ENCODE measurements at places on chromosomes 12 and 14.

DNA sequence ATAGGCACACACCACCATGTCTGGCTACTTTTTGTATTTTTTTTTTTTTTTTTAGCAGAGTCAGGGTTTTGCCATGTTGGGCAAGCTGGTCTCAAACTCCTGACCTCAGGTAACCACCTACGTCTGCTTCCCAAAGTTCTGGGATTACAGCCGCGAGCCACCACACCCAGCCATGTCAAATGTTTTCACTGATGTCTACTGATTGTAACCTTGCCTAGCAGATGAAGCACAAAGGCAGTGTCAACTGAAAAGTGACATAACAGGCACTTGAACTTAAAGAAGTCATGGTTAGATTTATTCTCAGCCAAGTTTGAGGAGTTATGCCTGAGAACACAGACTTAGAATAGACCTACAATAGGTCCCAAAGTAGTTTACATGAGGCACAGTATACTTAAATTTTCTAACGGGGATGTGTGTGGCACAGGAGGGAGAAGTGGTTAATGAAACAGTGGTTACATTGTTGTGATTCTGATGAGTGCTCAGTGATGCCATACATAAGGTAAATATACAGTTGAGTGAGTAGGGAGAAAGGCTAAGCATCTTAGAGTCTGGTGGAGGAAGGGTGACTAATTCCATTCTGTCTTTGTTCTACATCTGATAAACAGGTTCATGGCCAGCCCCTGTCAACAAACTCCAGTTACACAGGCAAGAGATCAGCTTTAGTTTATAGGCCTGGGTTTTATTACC is 12.6 kb upstream of the RNASE4 start:
- no peak for DNase-seq

DNA sequence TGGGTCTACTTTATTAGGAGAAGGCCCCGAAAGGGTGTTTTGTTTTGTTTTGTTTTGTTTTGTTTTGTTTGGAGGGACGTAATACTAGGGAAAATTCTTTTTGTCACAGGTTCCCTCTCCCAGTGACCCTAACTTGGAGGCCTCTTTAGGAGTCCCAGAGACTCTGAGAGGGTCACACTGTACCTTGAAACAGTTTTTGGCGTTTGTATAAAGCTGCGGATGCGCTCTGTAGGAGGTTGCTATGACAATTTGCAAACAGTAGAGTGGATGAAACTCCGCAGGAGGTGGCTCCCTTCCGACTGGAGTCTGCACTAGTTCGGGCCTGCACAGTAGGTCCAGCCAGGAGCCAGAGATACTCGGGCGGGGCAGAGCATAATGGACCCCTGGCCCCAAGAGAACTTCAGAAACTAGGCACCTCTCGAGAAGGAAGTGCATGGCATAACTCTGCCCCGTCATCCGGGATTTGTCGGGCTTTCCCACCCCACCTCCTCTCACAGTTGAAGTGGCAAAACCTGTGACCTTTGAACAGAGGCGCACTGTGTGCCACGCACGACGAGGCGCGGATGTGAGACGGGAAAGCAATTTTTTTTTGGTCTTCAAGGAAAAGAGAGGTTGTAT is 1.3 kb upstream of the DYRK2 start:
- no peak for DNase-seq

DNA sequence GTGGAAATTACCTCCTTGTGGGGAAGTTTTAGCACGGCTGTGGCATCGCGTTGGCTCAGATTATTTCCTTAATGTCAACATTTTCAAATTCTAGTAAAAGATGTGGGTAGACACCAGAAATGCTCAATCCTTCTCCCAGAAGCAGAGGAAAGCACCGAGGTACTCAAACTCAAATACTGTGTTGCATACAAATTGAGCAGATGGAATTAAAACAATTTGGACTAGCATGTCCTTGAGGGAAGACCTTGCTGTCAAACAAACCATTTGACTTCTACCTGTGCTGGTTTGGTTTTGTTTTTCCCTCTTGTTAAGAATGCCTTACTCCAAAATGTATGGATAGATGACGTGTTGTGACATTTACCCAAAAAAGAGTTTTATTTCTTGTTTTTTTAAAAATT is 136.4 kb downstream of the CNTN1 start:
- no peak for DNase-seq

DNA sequence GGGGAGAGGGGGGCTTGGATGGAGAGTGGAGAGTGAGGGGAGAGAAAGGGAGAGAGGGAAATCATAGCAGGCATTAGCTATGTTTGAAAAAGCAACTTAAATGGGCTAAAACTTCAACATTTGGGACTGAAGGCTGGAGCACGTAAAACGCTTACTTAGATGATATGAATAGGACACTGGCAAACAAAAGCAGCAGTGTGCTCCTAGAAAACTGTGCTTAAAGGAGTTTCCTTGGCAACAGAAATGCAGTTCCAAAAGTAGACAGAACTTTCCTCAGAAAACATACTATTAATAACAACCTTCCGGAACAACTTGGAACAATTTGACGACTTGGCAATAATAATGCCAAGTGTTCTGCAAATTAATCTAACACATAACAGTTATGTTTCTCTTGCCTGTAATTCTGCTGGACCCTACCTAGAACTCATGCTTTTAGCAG is 235.5 kb upstream of the NPAS3 start:
- DNase-seq: no peak

DNA sequence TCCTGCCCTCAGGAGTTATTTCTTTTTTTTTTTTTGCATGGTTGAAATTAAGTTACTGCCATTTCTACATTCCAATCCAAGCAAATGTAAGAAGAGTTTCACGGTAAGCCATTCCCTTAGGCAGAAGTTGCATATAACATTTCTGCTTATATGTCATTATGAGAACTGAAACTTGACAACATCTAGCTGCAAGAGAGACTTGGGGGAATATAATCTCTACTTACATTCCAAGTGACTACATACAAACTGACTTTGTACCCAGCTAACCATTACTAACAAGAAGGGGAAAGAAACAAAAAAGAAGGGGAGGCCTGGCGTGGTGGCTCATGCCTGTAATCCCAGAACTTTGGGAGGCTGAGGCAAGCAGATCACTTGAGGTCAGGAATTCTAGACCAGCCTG is 7.3 kb upstream of the RESF1 start:
- DNase-seq: no peak

GRCh38 chr14:105090493-105091053 is 25.3 kb upstream of the GPR132 start:
- DNase-seq: peak; percentile 84

DNA sequence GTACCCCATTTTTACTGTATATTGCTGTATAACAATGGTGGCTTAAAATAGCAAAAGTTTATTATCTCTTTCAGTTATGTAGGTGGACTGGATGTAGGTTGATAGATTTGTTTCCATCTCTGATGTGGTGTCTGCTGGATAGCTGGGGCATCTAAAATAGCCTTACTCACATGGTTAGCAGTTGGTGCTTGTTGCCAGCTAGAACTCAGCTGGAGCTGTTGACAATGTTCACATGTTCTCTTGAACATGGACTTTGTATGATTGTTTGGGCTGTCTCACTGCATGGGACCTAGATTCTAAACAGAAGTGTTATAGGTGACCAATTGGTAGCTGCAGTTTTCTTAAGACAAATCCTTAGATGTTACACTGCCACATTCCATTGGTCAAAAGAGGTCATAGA is 126.9 kb downstream of the GPHN start:
- DNase-seq: no peak

DNA sequence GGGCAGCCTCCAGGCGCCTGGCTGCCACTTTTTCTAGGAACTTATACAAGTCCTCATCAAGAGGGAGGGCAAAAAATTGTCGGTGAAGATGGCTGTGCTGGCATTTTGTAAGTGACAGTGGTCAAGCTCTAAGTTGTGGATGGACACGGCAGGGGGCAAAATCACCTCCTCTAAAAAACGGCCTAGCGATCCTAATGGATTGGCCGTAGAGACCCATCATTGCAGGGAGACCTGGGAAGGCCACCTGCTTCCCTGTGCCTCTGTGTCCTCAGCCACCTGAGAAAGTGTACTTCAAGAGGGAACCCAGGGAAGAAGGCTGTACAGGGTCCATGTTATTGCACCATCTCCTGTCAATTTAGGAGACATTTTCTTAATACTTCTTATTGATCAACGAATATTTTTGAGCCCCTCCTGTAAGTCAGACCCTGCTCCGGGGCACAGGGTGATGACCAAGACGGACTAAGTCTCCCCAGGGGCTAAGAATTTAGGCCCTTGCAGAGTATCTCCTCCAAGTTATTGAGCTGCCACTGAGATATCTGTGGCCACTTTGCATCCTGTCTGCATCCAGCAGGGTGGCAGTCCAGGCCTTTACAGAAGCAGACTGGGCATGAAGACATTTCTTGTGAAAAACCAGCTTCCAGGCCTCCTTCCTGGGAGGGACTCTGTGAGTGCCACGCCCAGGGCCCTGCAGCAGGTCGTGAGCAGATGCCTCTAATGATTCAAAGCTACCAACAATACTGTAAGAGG is 40.5 kb downstream of the PSMA6 start:
- DNase-seq: no peak
